ENCODE measurements at places on chromosomes 16 and 17. TPM values are rescaled to one million over a fixed set of nuclear protein-coding genes. Genes with fewer than 3 reads are reported as not detected.

GPR179 gene
- total RNA-seq, result not detected

TEKT5 gene
- not detected for total RNA-seq

SDR42E2 gene
- 0.08 TPM for total RNA-seq

KRTAP9-4 gene
- total RNA-seq, result not detected

NOS2 gene
- not detected for total RNA-seq

SPATA32 gene
- total RNA-seq, result not detected

CCDC200 gene
- not detected for total RNA-seq

CDR2 gene
- total RNA-seq, result 54.6 TPM

BPTF gene
- total RNA-seq, result 21.8 TPM

TMC6 gene
- total RNA-seq, result 1.4 TPM

ASPA gene
- total RNA-seq, result not detected

BAHCC1 gene
- total RNA-seq, result 3.8 TPM

KRTAP4-3 gene
- total RNA-seq, result not detected

SCPEP1 gene
- total RNA-seq, result 96.4 TPM

CHTF8 gene
- total RNA-seq, result 42.8 TPM

GCGR gene
- not detected for total RNA-seq

XAF1 gene
- total RNA-seq, result 59.9 TPM

MYH1 gene
- not detected for total RNA-seq

RGS9 gene
- total RNA-seq, result 1.1 TPM

LRRC37A gene
- total RNA-seq, result 0.70 TPM

ZNF213 gene
- total RNA-seq, result 0.70 TPM

FDXR gene
- 36.2 TPM for total RNA-seq

NPIPB13 gene
- total RNA-seq, result 1.5 TPM

STAC2 gene
- total RNA-seq, result under 0.01 TPM

HS3ST3A1 gene
- 0.38 TPM for total RNA-seq

CPHXL2 gene
- total RNA-seq, result not detected

KLHL10 gene
- total RNA-seq, result 0.12 TPM

KCNH6 gene
- not detected for total RNA-seq

NACA2 gene
- total RNA-seq, result not detected

CNTD1 gene
- total RNA-seq, result not detected

E4F1 gene
- 26.2 TPM for total RNA-seq

ARL17B gene
- total RNA-seq, result 2.2 TPM

TP53TG3F gene
- total RNA-seq, result not detected

PRSS22 gene
- total RNA-seq, result not detected

ADAM11 gene
- total RNA-seq, result 1.4 TPM

TPSG1 gene
- total RNA-seq, result not detected

PSMD12 gene
- total RNA-seq, result 25.3 TPM

ZNF768 gene
- total RNA-seq, result 10.3 TPM

ASGR1 gene
- under 0.01 TPM for total RNA-seq

PLLP gene
- total RNA-seq, result not detected

ADCY7 gene
- total RNA-seq, result 46.2 TPM

HIGD1B gene
- not detected for total RNA-seq

FBXL16 gene
- total RNA-seq, result 0.08 TPM

TEX14 gene
- not detected for total RNA-seq

GPATCH8 gene
- total RNA-seq, result 13.5 TPM

KRT17 gene
- total RNA-seq, result 4.3 TPM

MMP2 gene
- total RNA-seq, result 2,683 TPM

SERPINF2 gene
- not detected for total RNA-seq

SNX20 gene
- not detected for total RNA-seq

ABCC6 gene
- 0.30 TPM for total RNA-seq

CCL17 gene
- not detected for total RNA-seq

KRTAP4-8 gene
- not detected for total RNA-seq

KRT26 gene
- not detected for total RNA-seq

WNT3 gene
- total RNA-seq, result 0.59 TPM

PLCG2 gene
- total RNA-seq, result 0.08 TPM

CHST5 gene
- total RNA-seq, result not detected

KRT9 gene
- total RNA-seq, result not detected

KCTD19 gene
- not detected for total RNA-seq

TMIGD1 gene
- not detected for total RNA-seq

ESRP2 gene
- under 0.01 TPM for total RNA-seq

All from smooth muscle cell of the coronary artery (primary cell).